Cardiac septum (tissue), 1 donor: ENCODE measurements at places on chromosomes 12 and 14. TPM values are rescaled to one million over a fixed set of nuclear protein-coding genes. Genes with fewer than 3 reads are reported as not detected.

DNA sequence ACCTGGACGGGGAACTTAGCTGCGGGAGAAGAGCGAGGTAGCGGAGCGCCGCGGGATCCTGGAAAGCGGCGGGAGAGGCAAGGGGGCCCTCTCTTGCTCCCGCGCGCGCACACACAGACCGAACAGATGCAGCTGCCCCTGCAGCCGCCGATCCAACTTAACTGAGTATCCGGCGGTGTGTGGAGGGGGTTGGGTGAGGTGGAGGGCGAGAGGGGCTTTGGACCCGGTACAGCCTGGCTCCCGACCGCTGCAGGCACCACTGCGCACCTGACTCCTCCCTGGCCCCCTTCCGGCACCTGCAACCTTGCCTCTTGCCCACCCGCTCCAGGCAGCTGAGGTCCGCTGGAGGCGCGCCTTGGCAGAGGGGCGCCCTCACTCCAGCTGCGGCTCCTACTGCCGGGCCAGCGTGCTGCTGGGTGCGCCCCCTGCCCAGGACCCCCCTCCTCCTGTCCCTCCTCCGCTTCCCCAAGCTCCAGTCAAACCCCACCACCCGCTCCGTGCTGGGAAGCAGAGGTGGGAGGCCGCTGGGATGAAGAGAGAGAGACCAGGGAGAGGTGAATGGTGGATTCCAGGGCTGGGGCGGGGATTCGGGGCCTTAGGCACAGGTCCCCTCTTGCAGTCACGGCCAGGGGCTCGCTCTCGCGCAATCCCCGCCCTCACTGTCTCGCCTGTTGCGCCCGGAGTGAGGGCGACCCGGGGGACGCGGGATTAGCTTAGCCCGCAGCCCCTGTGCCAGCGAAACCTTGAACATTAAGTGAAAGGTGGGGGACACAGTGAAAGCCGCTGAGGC lies 2.6 kb downstream of the DIO3 start:
- no peak for DNase-seq

- DNase-seq: no peak
Measured at GRCh38 chr12:21369141-21369980, 3.3 kb upstream of the IAPP start.

DNA sequence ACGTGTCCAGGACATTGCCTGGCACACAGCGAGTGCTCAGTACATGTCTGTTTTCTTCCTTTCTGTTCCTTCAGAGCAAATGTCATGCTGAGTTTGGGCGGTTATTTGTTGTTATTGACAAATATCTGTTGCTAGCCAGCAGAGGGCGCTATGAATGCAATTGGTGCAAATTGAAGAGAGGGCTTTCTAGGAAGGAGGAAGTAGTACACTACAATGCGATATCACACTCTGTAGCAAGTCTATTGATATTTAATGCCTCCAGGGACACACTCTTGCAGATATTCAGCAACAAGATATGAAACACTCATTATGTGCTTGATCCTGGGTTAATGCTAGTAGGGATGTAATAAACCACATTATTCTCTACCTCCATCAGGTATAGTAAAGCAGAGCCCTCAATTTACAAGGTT lies 267.3 kb upstream of the SRRM4 start:
- DNase-seq: no peak

- no peak for DNase-seq
Measured at GRCh38 chr14:102516531-102517391, 7.2 kb upstream of the ANKRD9 start.

GRCh38 chr12:126112141-126112540 lies 1046.9 kb downstream of the AACS start:
- no peak for DNase-seq

DNA sequence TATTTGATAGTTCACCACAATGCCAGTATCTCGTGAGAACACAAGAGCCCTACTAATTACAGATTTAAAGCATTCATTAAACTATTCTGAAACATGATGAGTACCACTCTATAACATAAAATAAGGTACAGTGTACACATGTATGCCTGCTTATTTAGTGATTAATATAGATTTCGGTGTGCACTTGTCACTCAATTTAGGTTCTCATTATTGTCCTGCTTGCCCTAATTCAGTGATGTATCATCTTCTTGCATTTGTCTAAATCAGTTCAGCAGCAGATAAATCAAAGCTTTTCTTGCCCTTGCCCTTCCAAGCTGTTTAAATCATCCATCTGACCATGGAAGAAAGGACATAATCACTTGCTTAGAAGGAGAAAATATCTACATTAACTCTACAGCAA lies 359.7 kb downstream of the GXYLT1 start:
- no peak for DNase-seq

GRCh38 chr12:89436062-89436461 lies 83.8 kb upstream of the DUSP6 start:
- no peak for DNase-seq

GRCh38 chr12:6056406-6057240 lies 67.8 kb downstream of the VWF start:
- DNase-seq: no peak

GRCh38 chr12:69024907-69025306 lies 91.9 kb upstream of the CPM start:
- DNase-seq: no peak

DNA sequence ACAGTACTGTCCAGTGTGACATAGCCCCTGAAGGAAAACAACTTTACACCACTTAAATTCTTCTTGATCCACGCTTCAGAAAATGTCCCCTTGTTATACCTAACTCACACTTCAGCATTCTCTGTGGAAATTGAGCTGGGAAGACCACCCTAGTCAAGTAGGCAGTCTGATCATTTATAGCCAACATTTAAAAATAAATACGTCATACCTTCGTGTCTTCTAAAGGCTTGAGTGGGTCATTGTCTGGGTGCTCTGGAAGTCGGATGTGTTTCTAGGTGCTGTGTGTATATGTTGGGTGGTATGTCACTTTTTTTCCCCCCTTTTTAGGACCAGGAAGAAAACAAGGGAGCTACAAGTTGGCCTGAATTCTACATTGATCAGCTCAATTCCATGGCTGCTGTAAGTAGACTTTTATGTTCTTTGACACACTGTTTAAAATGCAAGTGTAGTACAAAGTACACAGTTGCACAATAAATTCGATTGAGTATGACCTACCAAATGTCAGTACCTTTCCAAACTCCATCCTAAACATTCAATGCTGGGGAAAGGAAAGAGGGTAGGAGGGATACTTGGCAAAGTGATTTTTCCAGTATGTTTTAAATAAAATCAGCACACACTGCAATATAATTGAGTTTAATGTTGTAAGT lies 126.6 kb downstream of the DAAM1 start:
- DNase-seq: no peak

DNA sequence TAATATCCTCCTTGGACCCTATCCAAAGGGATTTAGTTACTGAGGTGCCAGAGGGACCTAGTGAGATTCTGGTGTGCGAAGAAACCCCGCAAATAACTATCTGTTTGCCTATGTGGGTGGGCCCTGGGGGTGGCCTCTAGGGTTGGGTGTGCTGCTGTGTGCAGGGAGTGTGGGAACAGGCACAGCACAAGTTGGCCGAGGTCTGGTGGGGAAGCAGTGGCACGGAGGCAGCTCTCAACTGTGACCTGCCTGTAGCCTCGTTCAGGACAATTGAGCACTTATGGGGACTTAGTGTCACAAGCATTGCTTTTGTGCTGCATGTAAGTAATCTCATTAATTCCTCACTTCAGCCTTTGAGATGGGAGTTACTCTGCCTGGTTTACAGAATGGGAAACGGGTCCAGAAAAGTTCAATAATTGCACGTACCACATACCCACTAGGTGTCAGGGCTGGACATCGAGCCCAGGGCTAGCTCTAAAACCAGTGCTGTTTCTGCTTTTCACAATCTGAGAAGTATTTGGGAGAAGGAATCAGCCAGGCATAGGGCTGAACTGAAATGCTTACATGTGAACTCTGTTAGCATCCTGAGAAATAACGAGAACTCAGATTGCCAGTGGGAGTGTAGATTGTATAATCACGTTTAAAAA lies 58.8 kb downstream of the TECPR2 start:
- no peak for DNase-seq

GRCh38 chr14:67240168-67240932 lies 885 bp upstream of the PALS1 start:
- DNase-seq: peak; percentile 81

- DNase-seq: no peak
Measured at GRCh38 chr12:86727160-86727559, 471.0 kb upstream of the MGAT4C start.

DNA sequence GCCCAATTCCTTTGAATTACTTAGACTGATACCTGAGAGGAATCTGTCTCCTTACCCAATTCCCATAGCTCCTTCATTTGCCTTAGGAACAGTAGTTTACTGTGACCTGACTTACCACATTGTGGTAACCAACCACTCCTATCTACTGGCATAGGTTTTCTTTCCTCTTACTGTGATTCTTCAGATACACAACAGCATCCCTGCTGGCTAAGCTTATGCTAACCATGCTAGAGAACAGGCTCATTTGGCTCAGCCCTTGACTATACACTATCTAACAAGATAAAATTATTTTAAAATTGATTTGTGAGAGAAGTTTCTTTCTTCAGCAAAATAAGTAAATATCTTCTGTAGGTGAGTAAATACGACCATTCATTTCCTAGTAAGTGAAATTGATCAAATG lies 320.4 kb upstream of the DDHD1 start:
- DNase-seq: no peak

DNA sequence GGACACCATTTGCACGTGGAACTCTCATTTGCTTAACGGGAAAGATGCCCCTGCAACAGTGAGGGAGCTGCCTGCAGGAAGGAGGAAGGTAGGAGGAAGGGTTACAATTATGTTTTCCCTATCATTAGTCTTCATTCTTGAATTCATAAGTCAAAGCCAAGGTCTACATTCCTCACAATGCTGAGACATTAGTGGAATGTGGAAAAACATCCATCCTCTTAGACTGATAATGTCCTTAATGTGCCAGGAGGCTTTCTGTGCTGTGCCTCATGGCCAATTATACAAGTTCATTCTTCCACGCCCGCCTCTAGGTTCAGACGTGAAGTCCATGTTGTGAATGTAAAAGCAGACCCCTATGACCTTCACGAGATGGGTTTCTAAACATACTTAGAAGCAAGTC lies 1212.4 kb upstream of the TMEM132C start:
- no peak for DNase-seq

CFAP54 gene
- total RNA-seq: 0.48 TPM

PTHLH gene
- total RNA-seq: 1.9 TPM

TROAP gene
- total RNA-seq: not detected

SAMD4A gene
- 252 TPM for total RNA-seq

ADCY4 gene
- total RNA-seq: 71.9 TPM

RTN1 gene
- total RNA-seq: 0.97 TPM
